ENCODE measurements at places on chromosomes 12 and 14. TPM values are rescaled to one million over a fixed set of nuclear protein-coding genes. Genes with fewer than 3 reads are reported as not detected.

The ESR2 gene
- total RNA-seq, result 0.69 TPM

The LIN7A gene
- total RNA-seq, result 41.3 TPM

The SP1 gene
- 38.1 TPM for total RNA-seq

The TAS2R50 gene
- total RNA-seq, result 10.9 TPM

The CIROP gene
- 0.10 TPM for total RNA-seq

The TPPP2 gene
- total RNA-seq, result 0.44 TPM

DNA sequence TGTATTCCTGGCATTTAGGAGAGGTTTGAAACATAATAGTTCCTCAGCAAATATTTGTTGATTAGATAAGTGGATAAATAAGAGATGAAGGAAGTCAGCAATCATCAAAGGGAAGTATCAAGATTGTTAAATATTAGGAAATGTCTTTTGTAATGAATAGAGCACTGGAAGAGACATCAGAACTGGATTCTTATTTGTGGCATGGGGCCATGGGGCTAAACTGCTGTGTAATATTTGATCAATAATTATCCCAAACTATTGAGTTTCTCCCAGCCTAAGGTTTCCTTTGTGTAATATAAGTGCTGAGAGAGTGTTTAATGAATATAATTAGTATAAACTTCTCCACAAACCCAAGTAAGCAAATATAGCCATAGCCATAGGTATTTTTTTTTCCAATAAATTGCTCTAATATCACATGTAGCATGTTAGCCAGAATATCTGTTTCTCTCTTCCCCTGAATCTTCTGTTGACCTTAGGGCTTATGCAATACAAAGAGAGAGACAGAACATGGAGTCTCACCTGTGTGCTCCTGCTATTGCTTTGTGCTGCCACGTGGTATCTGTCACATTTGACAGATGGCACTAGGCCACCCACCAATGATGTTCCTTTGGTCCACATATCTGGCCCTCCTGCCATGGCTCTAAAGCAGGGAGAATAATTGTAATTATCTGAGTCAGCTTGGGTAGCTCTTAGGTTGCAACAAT is 658.7 kb downstream of the SOX5 start:
- DNase-seq, result no peak

DNA sequence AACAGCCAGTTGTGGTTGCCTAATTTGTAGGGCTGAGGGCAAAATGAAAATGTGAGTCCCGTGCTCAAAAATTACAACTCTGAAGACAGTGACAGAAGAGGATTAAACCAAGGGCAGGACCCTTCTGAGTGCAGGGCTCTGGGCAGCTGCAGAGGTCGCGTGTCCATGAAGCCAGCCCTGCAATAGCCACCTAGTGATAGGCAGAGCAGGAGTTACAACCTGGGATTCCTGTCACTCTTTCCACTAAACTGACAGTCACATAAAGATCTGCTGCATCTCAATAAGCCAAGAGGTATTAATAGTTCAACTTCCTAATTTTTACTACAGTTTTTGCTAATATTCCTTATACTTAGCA is 94.1 kb downstream of the SLC2A13 start:
- no peak for DNase-seq

GRCh38 chr12:104143918-104144317 is 5.9 kb upstream of the NFYB start:
- DNase-seq, result no peak

- peak; percentile 74 for DNase-seq
Measured at GRCh38 chr12:119803381-119803791, 73.7 kb downstream of the CIT start.

- no peak for DNase-seq
Measured at GRCh38 chr12:92665496-92665895, 37.3 kb upstream of the PLEKHG7 start.

DNA sequence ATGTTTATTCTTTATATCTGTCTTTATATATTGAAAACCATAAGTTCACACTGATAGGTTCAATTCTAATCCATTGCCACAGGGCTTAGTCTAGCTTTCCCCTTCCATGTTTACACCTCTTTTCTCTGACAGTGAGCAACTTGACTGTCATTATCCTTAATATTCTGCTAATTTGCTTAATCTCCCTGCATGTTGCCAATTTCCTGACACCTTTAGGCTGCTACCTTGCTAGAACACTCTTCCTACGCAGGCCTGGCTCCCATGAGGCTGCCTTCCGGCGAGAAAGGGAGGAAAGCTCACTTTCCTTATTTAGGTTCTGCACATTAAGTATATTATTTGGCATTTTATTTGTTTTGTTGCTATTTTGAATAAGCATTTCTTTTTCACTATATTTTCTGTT is 12.8 kb upstream of the FRS2 start:
- DNase-seq, result no peak

GRCh38 chr14:85444635-85445034 is 85.3 kb upstream of the FLRT2 start:
- no peak for DNase-seq

GRCh38 chr12:71186571-71187288 is 28.9 kb upstream of the TSPAN8 start:
- DNase-seq, result no peak

Measured in spinal cord (tissue), 10 donors.